ENCODE measurements at places on chromosomes 4 and X.

DNA sequence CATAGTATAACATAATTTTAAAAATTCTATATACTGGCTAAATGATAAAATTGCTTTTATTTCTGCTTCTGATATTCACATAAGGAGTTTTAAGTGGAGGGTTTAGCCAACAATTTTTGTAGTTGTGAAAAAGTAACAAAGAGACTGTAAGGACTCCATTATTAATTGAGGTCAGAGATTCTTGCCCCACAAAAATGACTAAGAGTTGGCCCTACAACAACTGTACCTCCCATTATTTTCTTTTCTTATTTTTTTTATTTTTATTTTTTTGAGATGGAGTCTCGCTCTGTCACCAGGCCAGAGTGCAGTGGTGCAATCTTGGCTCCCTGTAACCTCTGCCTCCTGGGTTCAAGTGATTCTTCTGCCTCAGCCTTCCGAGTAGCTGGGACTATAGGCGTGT, 9.4 kb upstream of the ADH1B start:
- DNase-seq: no peak

DNA sequence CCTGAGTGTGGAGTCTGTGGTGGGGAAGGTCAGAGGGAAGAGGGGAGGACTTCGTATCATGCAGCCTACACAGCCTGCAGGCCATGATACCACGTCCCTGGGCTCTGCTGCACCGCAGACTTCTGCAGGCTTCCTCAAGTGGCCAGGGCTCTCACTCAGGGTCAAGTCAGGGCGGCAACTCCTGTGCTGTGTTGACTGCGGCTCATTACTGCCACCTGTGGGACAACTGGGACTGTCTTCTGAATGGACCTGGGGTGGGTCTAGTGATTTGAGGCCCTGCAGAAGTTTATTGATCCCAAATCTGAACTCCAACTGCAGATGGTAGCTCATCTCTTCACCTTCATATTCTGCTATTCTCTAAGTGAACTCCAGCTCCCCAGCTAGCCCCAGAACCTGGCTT, 167.1 kb downstream of the NSUN7 start:
- no peak for DNase-seq

- no peak for DNase-seq
Observed at GRCh38 chr4:177178246-177178645, 131.4 kb upstream of the NEIL3 start.

DNA sequence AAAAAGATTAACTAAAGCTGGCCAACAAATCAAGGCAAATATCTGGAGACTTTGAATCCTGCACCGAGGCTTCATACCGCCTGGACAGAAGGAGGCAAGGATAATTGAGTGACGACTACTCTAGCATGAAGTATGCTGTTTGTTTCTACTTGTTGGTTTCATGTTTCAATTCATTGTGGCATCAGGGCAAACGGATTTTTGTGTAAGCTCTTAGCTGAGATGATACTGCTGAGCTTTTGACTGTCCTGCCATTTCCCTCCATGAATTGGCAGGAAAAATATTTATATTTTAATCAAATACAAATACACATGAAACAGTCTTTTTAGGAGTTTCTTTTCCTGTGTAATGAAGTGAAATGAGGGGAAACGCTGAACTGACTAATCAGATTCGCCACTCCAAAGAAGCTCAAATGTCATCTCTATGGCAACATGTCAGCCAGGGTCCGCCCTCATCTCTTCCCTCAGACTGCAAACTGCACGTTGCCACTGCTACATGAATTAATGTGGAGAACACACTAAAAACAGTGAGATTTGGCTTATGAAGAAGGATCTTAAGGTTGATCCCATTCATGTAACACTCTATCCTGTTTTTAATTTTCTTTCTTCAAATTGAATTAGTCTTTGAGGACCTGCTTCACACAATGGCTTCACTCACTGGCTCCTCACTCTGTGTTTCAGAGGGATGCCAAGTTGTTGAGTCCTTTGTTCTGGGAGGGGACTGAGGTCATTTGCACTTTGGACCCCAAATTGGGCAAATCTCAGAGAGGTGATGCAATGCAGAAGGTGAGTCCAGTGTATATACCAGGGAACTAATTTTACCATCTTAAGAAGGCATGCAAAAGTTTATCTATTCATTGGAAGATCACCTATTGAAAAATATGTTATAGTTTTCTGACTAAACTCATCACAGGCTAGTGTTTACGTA, 149.6 kb upstream of the MID1 start:
- peak; percentile 4 for DNase-seq

GRCh38 chr4:151665022-151665784, 95.6 kb downstream of the GATB start:
- DNase-seq: no peak

- DNase-seq: peak; percentile 66
Observed at GRCh38 chr4:98143001-98143899, at the start of gene STPG2. Gene STPG2 (minus strand): TSS chr4:98143476.

DNA sequence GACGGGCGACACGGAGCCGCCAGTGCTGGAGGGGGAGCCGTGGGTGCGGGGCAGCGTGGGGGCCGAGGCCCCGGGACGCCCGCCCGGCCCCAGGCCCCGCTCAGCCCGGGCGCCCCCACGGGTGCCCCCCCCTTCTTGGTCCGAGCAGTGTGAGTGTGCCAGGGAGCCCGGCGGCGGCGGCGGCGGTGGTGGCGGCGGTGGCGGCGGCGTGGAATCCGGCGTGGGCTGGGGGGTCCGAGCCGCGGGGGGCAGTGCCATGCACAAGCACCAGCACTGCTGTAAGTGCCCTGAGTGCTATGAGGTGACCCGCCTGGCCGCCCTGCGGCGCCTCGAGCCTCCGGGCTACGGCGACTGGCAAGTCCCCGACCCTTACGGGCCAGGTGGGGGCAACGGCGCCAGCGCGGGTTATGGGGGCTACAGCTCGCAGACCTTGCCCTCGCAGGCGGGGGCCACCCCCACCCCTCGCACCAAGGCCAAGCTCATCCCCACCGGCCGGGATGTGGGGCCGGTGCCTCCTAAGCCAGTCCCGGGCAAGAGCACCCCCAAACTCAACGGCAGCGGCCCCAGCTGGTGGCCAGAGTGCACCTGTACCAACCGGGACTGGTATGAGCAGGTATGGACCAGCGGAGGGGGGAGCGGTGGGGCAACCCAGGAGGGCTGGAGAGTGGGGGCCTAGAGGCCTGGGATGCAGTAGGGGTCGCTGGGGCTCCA, 466 bp downstream of the DLG3 start:
- no peak for DNase-seq

DNA sequence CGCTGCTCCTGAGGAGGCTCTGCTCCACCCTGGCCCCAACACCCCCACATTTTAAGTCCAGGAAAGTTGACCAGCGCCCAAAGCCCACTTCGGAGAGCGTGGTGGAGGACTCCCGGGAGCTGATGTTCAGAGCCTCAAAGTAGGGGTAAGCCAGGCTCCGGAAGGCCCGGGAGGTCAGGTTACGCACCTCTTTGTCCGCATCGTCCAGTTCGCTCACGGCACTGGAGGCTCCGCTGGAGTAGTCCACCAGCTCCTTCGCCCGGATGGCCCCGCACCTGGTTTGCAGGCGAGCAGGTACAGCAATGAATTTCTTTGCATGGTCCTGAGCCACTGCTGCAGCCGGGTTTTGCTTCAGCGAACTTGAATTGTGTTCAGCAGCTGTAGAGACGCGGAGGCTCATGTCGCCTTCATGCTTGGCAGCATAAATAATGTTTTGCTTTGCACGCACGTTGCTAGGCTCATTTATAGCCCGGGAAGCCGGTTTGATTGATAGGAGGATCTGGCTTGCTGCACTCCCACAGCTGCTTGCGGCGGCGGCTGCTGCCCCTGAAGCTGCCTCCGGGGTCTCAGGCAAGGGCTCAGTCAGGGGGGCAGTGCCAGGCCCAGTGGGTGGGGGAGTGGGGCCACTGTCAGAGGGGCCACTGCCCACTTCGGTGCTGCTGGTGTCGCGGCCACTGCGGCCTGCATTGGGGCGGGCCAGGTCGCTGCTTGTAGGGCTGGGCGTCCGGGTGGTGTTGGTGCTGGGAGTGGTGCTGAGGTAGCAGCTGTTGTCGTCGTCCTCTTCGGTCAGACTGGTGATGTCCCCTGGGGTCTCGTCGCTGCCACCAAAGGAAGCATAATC, 4.8 kb downstream of the C4orf54 start:
- DNase-seq: no peak

GRCh38 chr4:56250776-56251175, 136.5 kb downstream of the AASDH start:
- DNase-seq: no peak

DNA sequence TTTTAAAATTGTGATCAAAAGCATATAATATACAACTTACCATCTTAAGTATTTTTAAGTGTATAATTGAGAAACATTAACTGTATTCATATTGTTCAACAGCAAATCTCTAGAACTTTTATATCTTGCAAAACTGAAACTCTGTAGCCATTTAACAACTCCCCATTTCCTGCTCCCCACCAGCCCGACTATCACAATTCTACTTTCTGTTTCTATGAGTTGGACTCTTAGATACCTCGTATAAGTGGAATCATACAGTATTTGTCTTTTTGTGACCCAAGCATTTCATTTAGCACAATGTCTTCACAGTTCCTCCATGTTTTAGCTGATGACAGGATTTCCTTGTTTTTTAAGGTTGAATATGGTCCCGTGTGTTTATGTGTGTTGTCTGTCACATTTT, 106.0 kb downstream of the LRBA start:
- DNase-seq: no peak

DNA sequence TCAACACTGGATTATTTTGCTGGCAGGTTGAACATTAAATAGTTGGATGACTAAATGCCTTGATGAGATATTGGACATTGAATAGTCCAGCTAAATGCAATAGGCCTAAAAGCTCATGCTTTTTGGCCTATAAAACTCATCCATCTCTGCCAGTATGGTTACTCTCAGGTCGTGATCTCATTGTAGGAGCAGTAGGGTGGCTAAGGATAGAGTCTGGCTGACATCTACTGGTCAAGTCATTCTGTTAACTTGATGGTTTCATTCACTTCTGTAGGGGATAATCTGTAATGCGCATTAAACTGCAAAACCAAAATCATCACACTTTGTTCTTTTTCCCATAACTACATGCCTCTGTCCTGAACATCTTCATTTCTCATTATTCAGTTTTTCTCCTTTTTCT, 227.0 kb downstream of the DKK2 start:
- DNase-seq: no peak
